ENCODE measurements at places on chromosomes 6 and 20. TPM values are rescaled to one million over a fixed set of nuclear protein-coding genes. Genes with fewer than 3 reads are reported as not detected.

The ZC2HC1B gene
- not detected for total RNA-seq

The POM121L2 gene
- not detected for total RNA-seq

The BEND6 gene
- total RNA-seq, result 11.9 TPM

- DNase-seq, result no peak
- H3K4me3 ChIP-seq, result no peak overlapping the region
- H3K36me3 ChIP-seq, result no peaks in the 10 kb centered on the region
- H3K4me1 ChIP-seq, result no peaks in the 10 kb centered on the region
- no peaks in the 10 kb centered on the region for H3K27me3 ChIP-seq
Observed at GRCh38 chr20:58103961-58104360, 124.5 kb downstream of the ANKRD60 start.

DNA sequence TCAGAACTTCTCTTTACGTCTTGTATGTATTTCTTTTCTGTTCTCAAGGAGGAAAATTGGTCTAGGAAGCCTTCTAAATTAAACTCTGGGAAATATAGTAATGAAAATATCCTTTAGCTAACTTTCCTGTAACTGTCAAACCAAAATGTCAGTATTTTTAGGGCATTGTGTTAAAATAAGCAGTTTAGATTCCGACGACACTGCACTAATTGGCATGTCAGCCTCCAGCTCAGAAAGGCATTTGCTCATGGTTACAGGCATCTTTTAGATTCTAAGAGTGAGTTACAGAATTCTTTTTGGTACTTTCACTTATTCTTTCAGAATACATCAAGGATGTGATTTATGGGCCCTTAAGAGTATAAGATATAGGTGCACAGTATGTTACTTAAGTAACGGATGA is 26.1 kb upstream of the VAPB start:
- H3K4me1 ChIP-seq, result no peaks in the 10 kb centered on the region
- DNase-seq, result no peak
- no peaks in the 10 kb centered on the region for H3K27me3 ChIP-seq
- H3K36me3 ChIP-seq, result peaks cover 58% of the 10 kb centered on the region

Measured in SJSA1 (cell line).